Skeletal muscle tissue (tissue), 5 donors: ENCODE measurements at places on chromosomes 2 and 18. TPM values are rescaled to one million over a fixed set of nuclear protein-coding genes. Genes with fewer than 3 reads are reported as not detected.

Gene FHOD3
- total RNA-seq = 15.7 TPM

Gene IL18RAP
- 2.6 TPM for total RNA-seq

Gene TMEM247
- total RNA-seq = not detected

Gene B3GNT7
- total RNA-seq = 0.52 TPM

Gene VAMP5
- total RNA-seq = 17.7 TPM

Gene ANO7
- not detected for total RNA-seq

Gene CNTNAP5
- not detected for total RNA-seq

Gene MYCN
- 7.3 TPM for total RNA-seq

Gene CCBE1
- total RNA-seq = 2.6 TPM

Gene COLEC12
- total RNA-seq = 39.1 TPM

Gene DCTN1
- 73.6 TPM for total RNA-seq

Gene MAPRE2
- total RNA-seq = 9.4 TPM

Gene UGT1A8
- total RNA-seq = not detected

Gene LBX2
- not detected for total RNA-seq

Gene TACR1
- total RNA-seq = under 0.01 TPM

Gene ATP6V1B1
- 1.6 TPM for total RNA-seq
